Activated CD8-positive, alpha-beta T cell treated with anti-CD3 and anti-CD28 coated beads for 36 hours (primary cell): ENCODE measurements at places on chromosomes 7 and 10.
A peak's percentile ranks its signal among the peaks of the same experiment; 100 is the strongest.

DNA sequence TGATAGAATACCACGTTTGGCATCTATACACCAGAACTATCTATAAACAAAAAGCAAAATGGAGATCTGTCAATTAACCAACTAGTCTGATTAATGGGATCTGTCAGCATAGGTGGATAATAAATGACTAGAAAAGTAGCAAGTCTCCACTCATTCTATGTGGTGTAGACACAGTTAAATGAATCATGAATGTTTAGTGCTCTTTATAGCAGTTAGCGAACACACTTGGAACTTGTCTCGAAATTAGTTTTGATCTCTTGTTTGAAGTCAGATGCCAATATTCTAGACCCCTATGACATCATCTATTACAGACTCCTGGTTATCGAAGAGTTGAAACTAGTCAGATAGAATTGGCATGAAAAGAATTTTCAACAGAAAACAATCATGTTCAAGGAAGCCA, 259.7 kb downstream of the AHR start:
- H3K4me1 ChIP-seq: no peaks in the 10 kb centered on the region
- no peak overlapping the region for H3K4me3 ChIP-seq
- no peak overlapping the region for H3K27ac ChIP-seq
- peaks cover 5% of the 10 kb centered on the region for H3K27me3 ChIP-seq

- H3K27me3 ChIP-seq: peaks cover 41% of the 10 kb centered on the region
- peak overlapping the region; percentile 58 for H3K4me3 ChIP-seq
- H3K27ac ChIP-seq: no peak overlapping the region
- peaks cover 4% of the 10 kb centered on the region for H3K36me3 ChIP-seq
- DNase-seq: peak; percentile 59
These were observed 779 bp downstream of the C1QL3 start for GRCh38 chr10:16520900-16521299.

DNA sequence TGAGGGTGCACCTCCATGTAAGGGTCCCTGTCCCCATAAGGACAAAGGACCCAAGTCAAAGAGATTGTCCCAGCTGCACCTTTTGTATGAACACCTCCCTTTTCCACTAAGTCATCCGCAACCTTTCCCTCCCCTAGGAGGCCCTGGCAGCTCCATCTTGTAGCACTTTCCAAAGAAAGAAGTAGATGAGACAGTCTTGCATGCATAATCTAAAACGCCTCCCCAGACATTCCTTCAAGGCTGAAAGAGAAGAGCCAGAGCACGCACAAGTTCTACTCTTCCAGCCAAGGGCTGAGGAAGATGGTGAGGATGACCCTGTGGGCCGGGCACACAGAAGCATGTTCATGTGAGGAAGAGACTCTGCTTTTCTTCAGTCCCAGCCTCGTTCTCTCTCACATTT, 194.4 kb downstream of the TNS3 start:
- DNase-seq: no peak
- H3K27me3 ChIP-seq: peaks cover 7% of the 10 kb centered on the region
- H3K36me3 ChIP-seq: no peaks in the 10 kb centered on the region
- H3K4me3 ChIP-seq: no peak overlapping the region

DNA sequence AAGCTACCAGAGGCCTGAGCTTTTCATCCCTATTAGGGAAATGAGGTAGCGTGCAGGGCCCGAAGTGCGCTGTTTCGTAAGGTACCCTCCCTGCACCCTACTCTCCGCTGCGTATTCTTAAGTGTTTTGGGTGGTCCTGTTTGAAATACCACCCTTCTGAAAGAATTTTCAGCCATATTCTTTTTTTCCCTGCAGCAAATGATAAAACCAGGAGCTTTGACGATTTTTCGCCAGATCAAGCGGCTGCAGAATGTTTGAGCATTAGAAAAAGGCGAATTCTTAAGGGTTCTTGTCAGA, 1.2 kb downstream of the RSBN1L start:
- H3K4me3 ChIP-seq: peak overlapping the region; percentile 99
- H3K27ac ChIP-seq: peak overlapping the region; percentile 94
- H3K4me1 ChIP-seq: peaks cover 47% of the 10 kb centered on the region
- DNase-seq: no peak
- no peaks in the 10 kb centered on the region for H3K27me3 ChIP-seq
- peaks cover 26% of the 10 kb centered on the region for H3K36me3 ChIP-seq
